CD14-positive monocyte (primary cell): ENCODE measurements at places on chromosomes 11 and 22. TPM values are rescaled to one million over a fixed set of nuclear protein-coding genes. Genes with fewer than 3 reads are reported as not detected.

Gene APLNR
- not detected for polyA plus RNA-seq

Gene APLP2
- 486 TPM for polyA plus RNA-seq

GRCh38 chr11:83287631-83288030, 1.5 kb upstream of the CCDC90B start:
- peaks cover 26% of the 10 kb centered on the region for H3K4me1 ChIP-seq
- no peaks in the 10 kb centered on the region for H3K27me3 ChIP-seq
- no peak overlapping the region for H3K4me3 ChIP-seq

GRCh38 chr22:27393371-27393770, 408.2 kb downstream of the MN1 start:
- H3K36me3 ChIP-seq, result no peaks in the 10 kb centered on the region
- H3K27ac ChIP-seq, result no peak overlapping the region
- H3K4me1 ChIP-seq, result no peaks in the 10 kb centered on the region
- DNase-seq, result no peak
- H3K27me3 ChIP-seq, result no peaks in the 10 kb centered on the region

DNA sequence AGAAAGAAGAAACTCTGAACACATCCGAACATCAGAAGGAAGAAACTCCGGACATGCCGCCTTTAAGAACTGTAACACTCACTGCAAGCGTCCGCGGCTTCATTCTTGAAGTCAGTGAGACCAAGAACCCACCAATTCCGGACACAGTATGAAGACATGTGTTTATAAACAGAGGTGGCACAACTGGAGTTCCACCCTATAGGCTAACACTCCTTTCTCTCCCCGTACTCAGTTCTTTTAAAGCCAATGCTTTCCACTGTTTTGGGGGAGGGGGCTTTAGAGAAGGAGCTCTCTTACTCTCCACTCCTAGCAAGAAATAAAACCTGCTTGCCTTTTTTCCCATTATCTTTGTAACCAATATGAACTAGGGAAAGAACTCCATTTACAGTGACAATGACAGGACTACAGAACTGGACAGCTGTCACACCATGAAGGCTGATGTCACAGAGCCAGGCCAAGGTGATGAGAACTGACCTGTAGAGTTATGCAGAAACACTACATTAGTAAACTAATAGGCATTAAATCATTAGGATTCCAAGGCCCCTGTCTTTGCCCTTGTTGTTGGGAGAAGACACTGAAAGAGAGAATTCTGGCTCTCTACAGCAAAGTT, 733 bp downstream of the TRIM5 start:
- H3K36me3 ChIP-seq, result peaks cover 22% of the 10 kb centered on the region
- DNase-seq, result peak; percentile 16
- peak overlapping the region; percentile 63 for H3K4me3 ChIP-seq
- no peaks in the 10 kb centered on the region for H3K27me3 ChIP-seq
- peaks cover 24% of the 10 kb centered on the region for H3K4me1 ChIP-seq

- H3K27me3 ChIP-seq, result no peaks in the 10 kb centered on the region
- H3K27ac ChIP-seq, result no peak overlapping the region
- no peak for DNase-seq
- H3K4me1 ChIP-seq, result no peaks in the 10 kb centered on the region
- H3K36me3 ChIP-seq, result no peaks in the 10 kb centered on the region
- no peak overlapping the region for H3K4me3 ChIP-seq
Measured at GRCh38 chr11:74280494-74280893, 30.9 kb downstream of the P4HA3 start.

GRCh38 chr11:69215784-69216415, 60.2 kb downstream of the SMIM38 start:
- DNase-seq, result no peak
- no peak overlapping the region for H3K4me3 ChIP-seq
- no peaks in the 10 kb centered on the region for H3K27me3 ChIP-seq

DNA sequence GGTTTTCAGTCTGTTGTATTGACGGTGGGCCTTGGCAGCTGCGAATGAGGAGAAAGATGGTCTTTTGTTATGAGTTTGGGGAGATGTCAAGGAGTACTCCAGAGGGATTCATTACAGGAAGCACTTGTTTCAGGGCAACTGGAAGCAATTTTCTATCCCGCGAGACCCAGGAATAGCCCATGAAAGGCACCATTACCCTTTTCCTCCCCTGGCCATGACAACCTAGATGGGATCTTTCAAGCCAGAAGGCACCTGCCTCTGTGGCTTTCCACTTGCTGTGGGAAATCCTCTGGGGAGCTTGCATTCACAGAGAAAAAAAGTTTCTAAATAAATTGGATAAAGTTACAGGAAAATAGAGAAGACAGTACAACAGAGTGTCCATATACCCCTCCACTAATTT, 2.7 kb downstream of the ZNF215 start:
- no peaks in the 10 kb centered on the region for H3K36me3 ChIP-seq
- H3K4me1 ChIP-seq, result peaks cover 11% of the 10 kb centered on the region
- H3K4me3 ChIP-seq, result no peak overlapping the region
- no peak for DNase-seq

GRCh38 chr22:38313384-38313955, 3.8 kb downstream of the CSNK1E start:
- DNase-seq, result peak; percentile 25
- peaks cover 47% of the 10 kb centered on the region for H3K4me1 ChIP-seq
- H3K27ac ChIP-seq, result no peak overlapping the region

GRCh38 chr22:30008401-30008800, 71.9 kb upstream of the HORMAD2 start:
- H3K27ac ChIP-seq, result no peak overlapping the region
- no peaks in the 10 kb centered on the region for H3K4me1 ChIP-seq
- peaks cover 91% of the 10 kb centered on the region for H3K36me3 ChIP-seq
- no peaks in the 10 kb centered on the region for H3K27me3 ChIP-seq
- DNase-seq, result no peak
